ENCODE measurements at places on chromosomes 5 and 9.
A peak's percentile ranks its signal among the peaks of the same experiment; 100 is the strongest.

- no peak for DNase-seq
Observed at GRCh38 chr9:5288591-5288990, 15.9 kb downstream of the RLN2 start.

DNA sequence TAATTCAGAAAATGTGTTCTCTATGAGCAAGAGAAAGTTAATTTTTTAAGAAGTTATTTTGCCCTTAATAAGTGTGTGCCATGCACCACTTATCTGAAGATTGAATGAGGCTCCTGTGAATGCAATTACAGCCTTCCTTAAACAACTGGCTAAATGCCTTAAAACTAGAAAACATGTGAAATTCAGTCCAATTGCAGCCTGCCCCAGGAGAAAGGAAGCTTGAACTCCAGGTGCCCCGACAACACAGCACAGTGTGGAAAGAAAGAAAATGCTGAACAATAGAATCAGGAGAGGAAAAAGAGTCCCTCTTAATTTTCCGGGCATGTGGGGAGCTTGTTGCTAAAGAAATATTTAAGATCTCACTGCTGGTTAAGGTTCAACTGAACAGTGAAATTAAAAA lies 8.8 kb downstream of the LHFPL2 start:
- no peak for DNase-seq

GRCh38 chr5:158261674-158262367 lies 402.9 kb upstream of the CLINT1 start:
- no peak for DNase-seq

DNA sequence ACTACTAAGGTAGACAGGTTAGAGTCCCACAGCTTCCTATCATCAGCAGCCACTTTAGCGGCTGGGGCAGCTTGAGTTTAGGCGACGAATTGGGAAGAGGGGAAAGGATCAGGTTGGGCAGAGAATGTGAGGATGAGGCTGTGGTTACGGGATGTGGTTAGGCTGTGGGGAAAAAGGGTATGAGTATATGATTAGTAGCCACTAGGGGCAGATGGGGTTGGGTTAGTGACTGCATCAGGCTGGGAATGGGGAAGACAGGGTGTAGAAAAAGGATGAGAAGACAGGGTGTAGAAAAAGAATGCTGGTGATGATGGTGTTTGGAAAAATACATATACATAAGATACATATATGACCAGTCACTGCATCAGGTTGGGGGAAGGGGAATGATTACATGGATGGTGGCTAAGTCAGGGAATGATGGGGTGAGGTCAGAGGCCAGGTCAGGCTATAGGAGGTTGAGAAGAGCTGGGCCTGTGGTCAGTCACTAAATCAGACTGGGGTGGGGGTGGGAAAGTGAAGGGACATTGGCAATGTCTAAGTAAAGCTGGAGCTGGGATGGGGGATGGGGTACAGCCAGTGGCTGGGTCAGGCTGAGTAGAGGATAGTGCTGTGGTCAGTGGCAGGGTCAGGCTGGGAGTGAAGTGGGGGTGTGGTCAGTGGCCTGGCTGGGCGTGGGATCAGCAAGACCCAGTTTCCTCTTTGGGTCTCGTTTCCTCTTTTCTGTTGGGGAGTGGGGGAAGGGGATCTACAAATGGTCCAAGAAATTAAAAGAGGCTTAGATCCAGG lies 2.1 kb downstream of the TLN1 start:
- peak; percentile 27 for DNase-seq

GRCh38 chr9:70046274-70047070 lies 2.8 kb downstream of the MAMDC2 start:
- no peak for DNase-seq

- no peak for DNase-seq
Observed at GRCh38 chr5:145854651-145855258, 18.1 kb downstream of the GRXCR2 start.

DNA sequence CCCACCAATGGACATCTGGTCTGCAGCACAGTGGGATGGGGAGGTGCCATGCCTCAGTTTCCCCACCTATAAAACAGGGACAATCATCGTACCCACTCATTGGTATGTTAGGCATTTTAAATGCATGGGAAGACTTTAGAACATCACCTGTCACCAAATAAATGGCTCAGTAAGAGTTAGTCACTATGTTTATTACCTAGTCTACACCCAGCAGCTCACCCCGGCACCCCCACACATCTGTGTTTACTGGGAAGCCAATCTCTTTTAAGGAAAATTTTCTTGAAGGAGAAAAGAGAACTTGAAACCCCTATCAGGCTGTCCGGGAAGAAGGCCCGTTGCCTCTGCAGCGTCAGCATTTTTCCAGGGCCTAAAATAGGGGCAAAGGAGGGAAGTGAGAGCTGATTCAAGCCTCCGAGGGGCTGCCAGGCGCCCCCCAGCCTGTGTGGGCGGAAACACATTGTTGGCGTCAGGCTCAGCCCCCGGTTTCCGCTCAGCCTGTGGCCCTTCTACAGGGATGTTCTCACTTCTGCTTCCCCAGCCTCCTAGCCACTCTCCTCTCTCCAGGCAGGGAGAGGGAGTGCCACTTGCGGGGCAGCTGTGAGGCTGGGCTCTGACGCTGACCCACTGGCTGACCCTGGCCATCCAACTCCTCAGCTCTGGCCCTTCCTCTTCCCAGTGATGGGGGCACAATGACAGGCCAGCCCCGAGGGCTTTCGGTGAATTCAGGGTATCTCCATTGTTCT lies 4.6 kb downstream of the CSF1R start:
- no peak for DNase-seq

Measured in thyroid gland (tissue), 4 donors.